Stimulated activated CD4-positive, alpha-beta T cell treated with anti-CD3 and anti-CD28 coated beads, Interleukin-1b, Interleukin-23, amount 100 ng/mL, for 1 hour (primary cell): ENCODE measurements at places on chromosomes 7 and 10.

- DNase-seq: no peak
Observed at GRCh38 chr7:106023369-106024322, 60.6 kb downstream of the CDHR3 start.

GRCh38 chr7:101410743-101411507 is 48.2 kb downstream of the COL26A1 start:
- no peak for DNase-seq

DNA sequence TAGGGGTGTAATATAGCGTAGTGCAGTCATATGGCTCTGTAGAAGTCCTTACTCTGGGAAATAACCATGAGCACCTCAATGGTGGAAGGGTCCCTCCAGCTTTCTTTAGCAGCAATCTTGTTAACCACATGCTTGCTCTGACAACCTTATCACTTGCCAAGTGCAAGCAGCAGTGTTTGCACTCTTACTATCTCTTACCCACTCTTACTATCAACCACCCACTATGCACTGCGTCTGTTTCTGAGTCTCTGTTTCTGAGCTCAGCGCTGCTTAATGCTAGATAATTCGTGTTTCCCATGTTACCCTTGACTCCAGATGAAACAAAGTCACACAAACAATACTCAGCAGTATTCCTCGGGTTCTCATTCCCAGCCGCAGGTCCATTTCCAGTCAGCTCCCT is 433.7 kb upstream of the PFKP start:
- no peak for DNase-seq

DNA sequence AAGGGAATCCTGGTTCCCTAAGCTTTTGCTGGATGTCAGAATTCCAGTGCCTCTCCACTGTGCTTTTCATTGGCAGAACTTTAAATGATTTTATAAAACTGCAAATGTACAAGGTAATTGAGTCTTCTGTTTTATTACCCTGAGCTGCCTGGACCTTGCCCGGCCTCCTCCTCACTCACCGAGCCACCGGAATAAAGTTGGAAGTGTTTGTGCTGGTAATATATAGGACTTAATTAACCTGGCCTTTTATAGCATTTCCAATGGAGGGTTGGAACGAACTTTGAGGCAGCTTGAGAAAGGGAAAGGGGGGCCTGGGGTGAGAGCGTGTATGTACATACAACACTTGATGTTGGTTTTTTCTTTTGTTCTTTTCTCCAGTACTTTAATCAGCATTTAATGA is 43.4 kb downstream of the ZNF503 start:
- DNase-seq: no peak

- no peak for DNase-seq
Observed at GRCh38 chr7:102412548-102412947, 16.4 kb downstream of the PRKRIP1 start.

DNA sequence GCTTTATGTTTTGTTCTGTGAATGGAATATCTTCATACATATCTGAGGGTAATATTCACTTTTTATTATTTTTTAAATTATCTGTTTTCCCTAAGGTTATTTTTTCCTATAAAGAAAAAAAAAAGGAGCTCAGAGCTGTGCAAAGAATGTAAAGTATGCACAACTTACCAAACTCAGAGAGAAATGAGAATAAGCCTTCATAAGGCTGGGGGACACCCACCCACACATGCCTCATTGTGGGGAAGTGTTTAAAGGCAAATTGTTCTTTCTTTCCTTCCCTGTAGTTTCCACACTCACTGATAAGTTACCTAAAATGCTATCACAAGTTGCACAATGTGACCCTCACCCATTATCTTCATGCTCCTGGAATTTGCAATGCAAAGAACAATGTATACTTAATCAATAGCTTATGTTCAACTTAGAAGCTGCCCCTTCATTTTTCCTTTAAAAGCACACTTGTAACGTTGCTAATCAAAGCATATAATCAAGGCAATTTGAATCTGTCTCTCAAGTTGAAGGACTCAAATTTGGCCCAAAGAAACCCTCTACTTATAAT is 108.1 kb downstream of the GNAT3 start:
- no peak for DNase-seq

DNA sequence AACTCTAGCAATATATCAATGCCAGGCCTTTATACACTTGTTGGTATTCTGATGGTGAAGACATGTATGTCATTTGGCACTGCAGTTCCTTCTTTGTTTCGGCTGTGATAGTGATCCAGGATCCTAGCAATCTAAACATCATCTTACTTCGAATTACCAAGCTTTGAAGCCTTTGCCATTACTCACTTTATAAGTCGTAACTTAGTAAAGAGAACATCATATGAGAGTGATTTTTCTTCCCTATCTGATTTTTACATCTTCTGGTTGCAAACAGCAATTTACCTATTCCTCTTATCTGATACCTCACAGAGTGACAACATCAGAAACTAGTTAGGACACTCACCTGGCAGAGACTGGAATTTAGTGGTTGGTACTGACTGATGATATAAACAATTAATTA is 7.6 kb upstream of the BPGM start:
- DNase-seq: no peak

GRCh38 chr10:14396411-14397048 is 65.8 kb upstream of the FRMD4A start:
- DNase-seq: no peak
